ENCODE measurements at places on chromosomes 3 and 15. TPM values are rescaled to one million over a fixed set of nuclear protein-coding genes. Genes with fewer than 3 reads are reported as not detected.

The BNIP2 gene
- 69.9 TPM for total RNA-seq

The TM4SF1 gene
- total RNA-seq = not detected

The MLF1 gene
- total RNA-seq = 25.4 TPM

The COL8A1 gene
- total RNA-seq = not detected

The ZPLD1 gene
- total RNA-seq = 0.31 TPM

The SI gene
- not detected for total RNA-seq

The CSPG4 gene
- total RNA-seq = 0.37 TPM

The GORASP1 gene
- 38.5 TPM for total RNA-seq

The TSPAN3 gene
- 474 TPM for total RNA-seq

The ZBED2 gene
- total RNA-seq = 0.06 TPM

The FAM81A gene
- total RNA-seq = 0.41 TPM

The TMEM207 gene
- total RNA-seq = not detected

The CPLX3 gene
- not detected for total RNA-seq

The CCDC54 gene
- total RNA-seq = not detected

The SLC9C1 gene
- 0.31 TPM for total RNA-seq

The NR2E3 gene
- total RNA-seq = 0.28 TPM

The RAB6B gene
- total RNA-seq = 7.7 TPM

The SERF2 gene
- 430 TPM for total RNA-seq

The RTP3 gene
- not detected for total RNA-seq

The ZNF80 gene
- total RNA-seq = not detected

The CEP19 gene
- total RNA-seq = 7.0 TPM

The SEMA3G gene
- 3.4 TPM for total RNA-seq

The ATP10A gene
- 0.59 TPM for total RNA-seq

The CLDN18 gene
- total RNA-seq = not detected

The PCSK6 gene
- total RNA-seq = 2.2 TPM

The KIF15 gene
- total RNA-seq = 83.4 TPM

The IRAK2 gene
- 0.26 TPM for total RNA-seq

The MEF2A gene
- total RNA-seq = 32.1 TPM

The SLC6A1 gene
- total RNA-seq = 0.52 TPM

The ENTPD3 gene
- total RNA-seq = not detected

The SELENOT gene
- total RNA-seq = 133 TPM

The QARS1 gene
- total RNA-seq = 347 TPM

The IL17RD gene
- total RNA-seq = 33.6 TPM

The APOD gene
- not detected for total RNA-seq

The CHRM5 gene
- total RNA-seq = not detected

The NOX5 gene
- not detected for total RNA-seq

The SEMA7A gene
- 3.5 TPM for total RNA-seq

The DISP2 gene
- 0.06 TPM for total RNA-seq

The CRYGS gene
- 1.1 TPM for total RNA-seq

The PROK2 gene
- 2.0 TPM for total RNA-seq

The PLSCR5 gene
- total RNA-seq = not detected

The CPNE9 gene
- not detected for total RNA-seq

The SST gene
- not detected for total RNA-seq
